CD4-positive, alpha-beta T cell treated with Interleukin-17A for 1 hour (primary cell): ENCODE measurements at places on chromosomes 6 and 20.

GRCh38 chr6:165854061-165854862, 191.2 kb upstream of the PDE10A start:
- DNase-seq, result no peak

GRCh38 chr20:53559816-53560215, 33.8 kb downstream of the ZNF217 start:
- DNase-seq, result no peak

DNA sequence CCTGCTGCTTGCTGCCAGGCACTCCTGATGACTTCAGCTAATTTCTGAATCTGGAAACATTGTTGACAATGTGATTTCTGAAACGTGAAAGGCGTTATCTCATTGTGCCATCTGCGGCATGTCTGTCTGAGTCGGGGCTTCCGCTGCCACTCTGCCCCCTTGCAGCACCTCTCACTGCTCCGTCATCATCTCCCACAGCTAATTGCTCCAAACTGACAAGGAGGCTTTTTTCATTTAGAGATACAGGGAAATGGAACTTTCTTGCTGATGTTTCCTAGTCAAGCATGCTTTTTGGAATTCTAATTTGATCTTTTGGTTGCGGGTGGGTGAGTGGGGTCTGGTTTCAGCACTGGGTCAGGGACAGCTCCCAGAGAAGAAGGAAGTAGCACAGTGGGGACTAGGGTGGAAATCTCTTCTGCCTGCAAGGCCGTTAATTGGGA, 233.5 kb downstream of the DHX35 start:
- DNase-seq, result no peak

DNA sequence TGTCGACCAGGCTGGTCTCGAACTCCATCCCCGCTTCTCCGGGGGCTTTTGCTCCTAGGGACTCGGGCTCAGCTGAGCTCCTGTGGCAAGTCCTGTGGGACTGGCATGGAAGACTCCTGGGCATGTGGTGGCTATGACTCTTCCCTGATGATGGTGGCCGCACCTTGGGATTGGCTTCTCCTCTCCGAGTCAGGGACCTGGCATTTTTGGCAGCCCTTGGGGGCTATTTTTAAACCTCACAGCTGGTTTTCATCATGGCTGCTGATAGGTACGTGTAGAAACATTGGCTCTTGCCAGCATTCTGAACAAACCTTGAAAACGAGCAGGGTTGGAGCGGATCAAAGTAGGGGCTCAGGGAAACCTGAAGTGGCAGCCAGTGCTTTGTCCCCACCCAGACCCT, 54.1 kb downstream of the RBM38 start:
- DNase-seq, result no peak

DNA sequence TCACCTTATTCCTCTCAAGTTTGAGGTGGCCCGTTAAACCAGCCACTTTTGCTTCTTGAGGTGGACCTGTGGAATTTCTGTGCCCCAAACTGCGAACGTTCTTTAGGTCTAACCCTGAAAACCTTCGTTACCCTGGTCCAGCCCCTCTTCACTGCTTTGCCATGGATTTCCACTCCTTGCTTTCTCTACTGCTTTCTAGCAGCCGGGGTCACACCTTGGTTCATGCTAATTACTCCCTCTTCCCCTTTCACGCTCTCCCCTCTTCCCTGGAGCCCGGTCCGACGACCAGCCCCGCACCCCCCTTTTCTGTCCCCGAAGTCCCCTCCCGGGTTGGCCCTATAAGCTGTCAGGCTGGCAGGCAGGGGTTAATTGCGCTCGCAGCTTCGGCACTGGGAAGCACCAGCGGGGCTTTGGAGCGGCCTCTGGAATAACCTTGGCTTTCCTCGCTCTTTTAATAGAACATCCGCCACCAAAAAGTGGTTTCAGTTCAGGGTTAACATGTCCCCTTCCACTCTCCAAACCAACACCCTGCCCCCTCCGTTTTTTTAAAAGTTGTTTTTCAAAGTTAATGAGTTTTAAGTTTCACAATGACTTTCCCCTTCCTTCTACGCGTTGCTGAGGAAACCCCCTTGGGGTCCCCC, 1.4 kb upstream of the HIVEP1 start:
- DNase-seq, result no peak

GRCh38 chr6:94300424-94301144, 881.2 kb upstream of the EPHA7 start:
- DNase-seq, result no peak

DNA sequence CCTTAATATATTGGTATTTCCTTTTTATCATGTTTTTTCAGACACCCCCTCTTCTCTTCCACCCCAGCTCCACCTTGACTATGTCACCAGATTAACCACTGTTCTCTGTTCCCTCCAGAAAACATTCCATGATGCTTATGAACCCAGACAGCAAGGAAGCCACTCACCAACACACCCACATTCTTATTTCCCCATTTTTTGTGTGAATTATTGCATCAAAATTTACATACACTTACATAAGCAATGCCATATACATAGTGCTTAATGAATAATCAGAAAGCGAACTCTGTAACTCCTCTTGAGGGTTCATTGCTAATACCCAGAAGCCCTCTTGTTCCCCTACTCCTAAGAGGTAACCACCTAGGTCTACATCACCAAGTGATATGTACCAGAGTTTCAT, 182.3 kb upstream of the CDYL start:
- no peak for DNase-seq

DNA sequence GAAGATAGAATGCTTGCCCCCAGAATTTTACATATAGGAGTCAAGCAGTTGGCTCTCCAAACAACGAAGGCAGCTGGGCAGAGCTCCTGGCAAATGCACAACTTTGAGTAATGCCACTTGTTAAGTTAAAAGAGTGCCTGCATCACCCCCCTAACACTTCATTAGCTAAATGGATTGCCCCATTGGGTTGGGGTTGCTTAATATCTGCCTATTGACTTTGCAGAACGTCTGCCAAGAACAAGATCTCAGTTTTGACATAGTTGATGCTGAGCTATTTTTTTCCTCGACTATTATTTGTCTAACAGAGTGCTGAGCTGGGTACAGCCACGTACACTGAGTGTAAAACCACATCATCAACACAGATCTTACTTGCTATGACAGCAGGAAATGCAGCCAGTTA, 12.1 kb downstream of the ANKRD60 start:
- no peak for DNase-seq

- peak; percentile 55 for DNase-seq
Measured at GRCh38 chr6:137878486-137879285, 11.6 kb downstream of the TNFAIP3 start.

- DNase-seq, result no peak
Measured at GRCh38 chr6:137968455-137968804, 101.4 kb downstream of the TNFAIP3 start.

- no peak for DNase-seq
Measured at GRCh38 chr6:127392301-127392700, 48.9 kb upstream of the ECHDC1 start.

- DNase-seq, result no peak
Measured at GRCh38 chr6:125863023-125863422, 72.3 kb downstream of the NCOA7 start.

GRCh38 chr6:105620878-105621277, 218.0 kb upstream of the PREP start:
- DNase-seq, result no peak

GRCh38 chr20:58709703-58710039, 17.1 kb downstream of the NPEPL1 start:
- DNase-seq, result no peak

DNA sequence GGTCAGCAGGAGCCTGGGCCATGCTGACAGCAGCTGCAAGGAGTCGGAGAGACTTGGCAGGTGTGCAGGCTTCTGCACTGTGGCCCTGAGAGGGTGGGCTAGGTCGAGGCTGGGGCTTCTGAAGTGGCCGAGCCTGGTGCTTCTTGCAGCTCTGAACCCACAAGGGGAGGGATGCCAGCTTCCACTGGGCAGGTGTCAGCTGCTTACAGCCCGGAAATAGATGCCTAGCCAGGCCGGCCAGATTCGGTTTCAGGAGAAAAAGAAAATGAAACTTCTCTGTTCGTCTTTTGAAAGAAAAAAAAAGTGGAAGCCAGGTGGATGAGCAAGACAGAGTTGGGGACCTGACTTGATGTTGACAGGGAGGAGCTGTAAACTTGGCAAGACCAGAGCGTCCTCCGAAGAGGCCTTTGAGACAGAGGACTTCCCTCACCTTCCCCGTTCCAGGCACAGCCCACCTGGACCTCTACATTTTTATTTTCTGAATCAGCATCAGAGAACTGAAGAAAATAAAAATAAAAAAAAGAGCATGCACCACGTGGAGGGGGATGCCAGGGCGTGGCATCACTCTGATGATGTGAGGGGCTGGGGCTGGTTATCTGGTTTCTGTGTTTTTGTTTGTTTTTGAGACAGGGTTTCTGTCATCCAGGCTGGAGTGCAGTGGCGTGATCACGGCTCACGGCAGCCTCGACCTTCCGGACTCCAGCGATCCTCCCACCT, at the start of gene ZBP1:
Gene ZBP1 (minus strand): TSS at position 153 of the 717 bp plus-strand sequence. CDS start 131 bp downstream, at position 22.
- DNase-seq, result peak; percentile 77

DNA sequence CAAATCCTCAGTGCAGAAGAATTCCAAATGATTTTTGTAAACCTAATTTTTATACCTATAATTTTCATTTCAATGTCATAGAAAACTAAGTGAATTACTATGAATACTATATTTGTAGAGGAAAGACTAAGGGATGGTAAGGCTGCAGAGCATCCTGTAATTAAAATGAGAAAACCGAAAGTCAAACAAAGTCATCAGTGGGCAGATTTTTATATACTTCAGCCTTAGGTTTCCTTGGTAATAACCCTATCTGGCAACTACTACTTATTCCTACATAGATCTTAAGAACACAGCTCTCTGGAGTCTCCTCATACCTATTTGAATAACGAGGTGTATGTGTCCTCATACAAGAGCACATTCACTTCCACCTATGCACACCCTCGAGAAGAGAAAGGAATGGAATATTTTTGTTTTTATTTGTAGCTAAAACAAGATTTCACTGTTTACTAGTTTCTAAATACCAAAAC, 117.9 kb upstream of the SGK1 start:
- peak; percentile 5 for DNase-seq

DNA sequence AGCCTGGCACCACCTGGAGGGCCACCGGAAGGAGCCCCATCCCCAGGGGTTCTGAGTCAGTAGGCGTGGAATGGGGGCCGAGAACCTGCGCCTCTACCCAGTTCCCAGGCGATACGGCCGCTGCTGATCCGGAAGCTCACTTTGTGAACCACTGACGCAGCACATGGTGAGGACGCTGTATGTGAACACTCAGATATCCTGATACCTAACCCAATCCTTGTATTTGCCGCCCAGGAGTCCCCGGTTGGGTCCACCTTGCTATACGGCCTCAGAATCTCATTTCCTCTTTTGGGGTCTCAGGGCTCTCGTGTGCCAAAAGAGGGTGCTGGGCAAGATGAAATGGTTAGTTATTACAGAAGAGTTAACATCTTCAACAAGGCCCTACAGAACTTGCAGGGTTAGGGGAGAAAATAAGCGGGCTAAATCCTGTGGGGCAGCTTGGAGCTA, 604 bp upstream of the RAB5IF start:
- peak; percentile 74 for DNase-seq

DNA sequence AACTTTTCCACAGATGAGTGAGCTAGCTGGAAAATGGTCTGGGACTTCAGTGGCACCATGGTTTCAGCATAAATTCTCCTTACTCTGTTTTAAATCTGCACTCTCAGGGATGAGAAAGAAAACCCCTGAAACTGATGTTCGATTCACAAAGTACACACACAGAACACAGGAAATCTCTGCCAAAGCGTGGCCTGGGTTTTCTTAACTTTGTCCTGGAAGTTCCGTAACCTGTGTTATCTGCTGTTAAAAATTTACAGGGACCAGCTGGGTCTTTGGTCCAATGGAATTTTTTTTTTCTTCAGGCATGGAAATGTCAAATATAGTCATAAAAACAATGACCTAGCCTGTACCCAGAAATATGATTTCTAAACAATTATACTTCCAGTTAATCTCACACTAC, 7.3 kb downstream of the SCML4 start:
- no peak for DNase-seq

DNA sequence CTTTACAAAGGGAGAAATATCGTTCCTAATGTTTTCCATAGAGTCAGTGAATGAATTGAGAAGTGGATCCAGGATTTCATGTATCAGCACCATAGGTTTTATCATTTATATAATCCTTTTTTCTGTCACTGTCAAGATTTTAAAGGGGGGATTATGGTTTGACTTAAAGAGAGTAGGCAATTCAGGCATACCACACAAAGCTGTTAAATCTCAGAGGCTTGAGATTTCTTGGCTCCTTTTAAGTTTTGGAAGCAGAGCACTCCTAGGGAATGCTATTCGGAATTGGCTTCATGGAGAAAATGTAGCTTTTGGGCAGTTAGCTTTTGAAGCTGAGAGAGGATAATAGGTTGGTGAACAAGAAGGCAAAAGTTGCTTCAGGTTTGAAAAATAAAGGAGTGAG, 274.7 kb downstream of the SOX4 start:
- DNase-seq, result no peak

GRCh38 chr6:21228876-21229460, 364.6 kb upstream of the SOX4 start:
- DNase-seq, result no peak

DNA sequence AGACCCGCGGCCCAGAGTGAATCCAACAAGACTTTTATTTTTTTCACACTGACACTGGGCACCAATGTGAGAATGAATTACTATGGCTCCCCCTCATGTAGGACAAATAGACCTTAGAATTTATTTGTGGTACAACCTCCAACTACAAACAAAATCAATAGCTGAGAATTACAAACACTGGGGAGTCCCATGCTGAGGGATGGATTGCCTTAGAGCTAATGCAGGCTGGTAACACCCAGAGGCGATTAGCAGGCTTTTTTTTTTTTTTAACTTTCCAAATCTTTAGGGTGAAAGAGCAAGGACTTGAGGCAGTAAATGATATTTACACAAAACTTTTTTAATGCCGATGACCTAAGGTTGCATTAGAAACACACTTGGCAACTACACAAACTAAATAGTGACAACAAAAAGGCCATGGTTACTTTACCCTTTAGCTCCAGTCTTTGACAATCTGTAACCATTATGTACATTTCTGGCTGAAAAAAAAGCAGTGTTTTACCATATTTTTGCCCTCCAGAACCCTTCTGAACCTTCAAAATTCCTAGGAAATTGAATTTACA, 21.8 kb downstream of the SAYSD1 start:
- no peak for DNase-seq

GRCh38 chr6:136846046-136846445, 23.7 kb downstream of the PEX7 start:
- DNase-seq, result peak; percentile 51

GRCh38 chr20:62635852-62636251, 6.5 kb upstream of the SLCO4A1 start:
- no peak for DNase-seq

DNA sequence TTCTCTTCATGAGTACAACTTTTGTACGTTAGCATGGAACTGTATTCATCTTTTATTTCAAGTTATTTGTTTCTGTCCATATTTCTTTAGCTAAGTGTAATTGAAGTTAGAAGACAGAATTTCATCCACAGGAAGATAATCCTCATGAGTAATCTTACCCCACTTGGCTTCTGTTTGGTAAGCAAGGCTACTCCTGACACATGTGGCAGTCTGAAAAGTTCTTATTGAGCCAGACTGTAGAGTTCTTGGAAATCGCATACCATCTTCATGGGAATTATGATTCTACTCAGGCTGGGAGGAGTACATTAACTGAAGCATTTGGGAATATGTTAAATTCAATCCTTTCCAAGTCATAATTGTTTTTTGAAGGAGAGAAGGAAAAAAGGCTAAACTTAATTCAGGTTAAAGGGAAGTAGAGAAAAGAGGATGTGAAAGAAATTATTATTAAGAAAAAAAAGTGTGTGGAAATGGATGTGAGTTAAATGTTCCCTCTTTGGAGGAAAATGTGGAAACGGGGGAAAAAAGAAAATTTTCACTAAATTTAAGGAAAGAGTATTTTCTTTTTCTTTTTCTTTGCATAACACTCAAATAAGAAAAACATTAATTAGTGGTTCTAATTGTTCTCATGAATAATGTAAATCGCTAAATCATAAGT, 41.5 kb upstream of the TENT5A start:
- no peak for DNase-seq

- DNase-seq, result no peak
Measured at GRCh38 chr6:168542301-168542700, 101.3 kb downstream of the SMOC2 start.
